Mononuclear cell (primary cell): ENCODE measurements at places on chromosomes 6 and 20. TPM values are rescaled to one million over a fixed set of nuclear protein-coding genes. Genes with fewer than 3 reads are reported as not detected.

Gene NKX2-2
- not detected for total RNA-seq

Gene APOM
- 3.0 TPM for total RNA-seq

Gene TINAG
- total RNA-seq, result not detected

Gene HMGA1
- total RNA-seq, result 44.3 TPM

Gene COL12A1
- total RNA-seq, result 0.21 TPM

Gene VWA7
- 0.31 TPM for total RNA-seq

Gene GSTA2
- total RNA-seq, result not detected

Gene HCRTR2
- not detected for total RNA-seq

Gene ARG1
- not detected for total RNA-seq

Gene ADGRF5
- total RNA-seq, result not detected

Gene ANGPT4
- not detected for total RNA-seq

Gene TUBB
- 99.5 TPM for total RNA-seq

Gene ZNF391
- total RNA-seq, result 0.84 TPM

Gene SLC17A3
- total RNA-seq, result 0.31 TPM

Gene WFDC2
- total RNA-seq, result not detected

Gene CDH4
- total RNA-seq, result under 0.01 TPM

Gene CLDN20
- not detected for total RNA-seq

Gene PAQR8
- total RNA-seq, result 2.0 TPM

Gene MAFB
- total RNA-seq, result 122 TPM

Gene FAM209B
- total RNA-seq, result 0.52 TPM

Gene HLA-DMB
- total RNA-seq, result 67.8 TPM

Gene FAM162B
- not detected for total RNA-seq

Gene CRISP2
- not detected for total RNA-seq

Gene HSPA12B
- total RNA-seq, result not detected

Gene TAB2
- total RNA-seq, result 118 TPM

Gene HRH3
- not detected for total RNA-seq

Gene POM121L2
- not detected for total RNA-seq

Gene SNRPB
- total RNA-seq, result 144 TPM

Gene PRL
- total RNA-seq, result not detected

Gene SULF2
- total RNA-seq, result 74.7 TPM
